Activated CD4-positive, alpha-beta memory T cell treated with anti-CD3 and anti-CD28 coated beads for 36 hours (primary cell): ENCODE measurements at places on chromosomes 2 and 18. TPM values are rescaled to one million over a fixed set of nuclear protein-coding genes. Genes with fewer than 3 reads are reported as not detected.

- H3K4me3 ChIP-seq, result no peak overlapping the region
- no peaks in the 10 kb centered on the region for H3K4me1 ChIP-seq
These were observed 7.2 kb downstream of the ALKAL2 start for GRCh38 chr2:280650-281110.

TMEM169 gene
- 2.0 TPM for total RNA-seq

DNA sequence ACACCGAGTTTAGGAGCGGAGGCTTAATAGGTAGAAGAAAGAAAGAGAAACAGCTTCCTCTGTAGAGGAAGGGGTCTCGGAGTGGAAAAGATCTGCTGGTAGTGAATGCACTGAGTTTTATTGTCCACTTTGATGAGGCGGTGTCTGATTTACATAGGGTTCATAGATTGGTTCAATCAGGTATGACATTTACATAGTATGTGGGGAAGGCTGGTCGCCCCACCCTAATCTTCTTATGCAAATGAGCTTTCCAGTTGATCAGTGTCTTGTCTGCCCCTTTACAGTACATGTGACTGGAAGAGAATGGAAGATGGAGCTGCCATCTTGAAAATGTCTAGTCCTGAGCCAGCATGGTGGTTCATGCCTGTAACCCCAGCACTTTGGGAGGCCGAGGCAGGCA lies 19.9 kb upstream of the CNOT11 start:
- no peak for DNase-seq
- peaks cover 3% of the 10 kb centered on the region for H3K36me3 ChIP-seq
- no peaks in the 10 kb centered on the region for H3K27me3 ChIP-seq
- no peaks in the 10 kb centered on the region for H3K4me1 ChIP-seq
- H3K4me3 ChIP-seq, result no peak overlapping the region
- H3K27ac ChIP-seq, result no peak overlapping the region

GRCh38 chr2:119249311-119249710 lies 25.7 kb downstream of the STEAP3 start:
- H3K27ac ChIP-seq, result no peak overlapping the region
- no peaks in the 10 kb centered on the region for H3K36me3 ChIP-seq
- no peak for DNase-seq
- no peaks in the 10 kb centered on the region for H3K4me1 ChIP-seq
- H3K27me3 ChIP-seq, result peaks cover 3% of the 10 kb centered on the region

DNA sequence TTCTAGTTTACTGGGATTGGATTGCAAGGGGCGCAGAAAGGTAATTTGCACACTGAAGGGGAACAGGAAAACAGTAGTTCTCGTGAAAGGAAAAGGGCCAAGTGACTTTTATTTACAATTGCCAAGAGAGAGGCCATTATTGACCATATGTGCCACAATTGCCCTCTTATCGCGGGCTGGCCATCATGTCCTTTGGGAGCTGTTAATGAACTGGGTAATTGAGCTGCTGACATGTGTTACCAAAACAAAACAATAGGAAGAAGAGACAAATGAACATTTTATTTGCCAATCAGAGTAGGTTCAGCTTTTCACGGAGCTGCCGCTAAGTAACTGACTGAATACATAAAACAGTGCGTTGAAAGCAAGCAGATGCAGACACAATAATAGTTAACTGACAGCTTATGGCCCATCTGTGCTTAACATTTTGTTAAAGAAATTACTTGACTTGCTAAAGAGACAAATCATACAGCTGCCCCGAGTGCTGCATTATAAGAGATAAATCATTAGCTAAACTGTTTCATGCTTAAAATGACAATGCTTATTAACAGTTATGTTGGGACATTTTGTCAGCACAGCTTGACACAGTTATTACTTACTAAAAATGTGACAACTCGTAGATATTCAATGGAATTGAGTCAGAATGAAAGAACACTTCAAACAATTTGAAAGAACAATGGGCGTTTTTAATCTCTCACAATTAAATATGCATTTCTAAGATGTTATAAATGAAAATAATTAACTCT lies 57.5 kb downstream of the PAX3 start:
- H3K36me3 ChIP-seq, result no peaks in the 10 kb centered on the region
- H3K27ac ChIP-seq, result no peak overlapping the region
- peaks cover 4% of the 10 kb centered on the region for H3K4me1 ChIP-seq
- no peak overlapping the region for H3K4me3 ChIP-seq
- DNase-seq, result no peak

DNA sequence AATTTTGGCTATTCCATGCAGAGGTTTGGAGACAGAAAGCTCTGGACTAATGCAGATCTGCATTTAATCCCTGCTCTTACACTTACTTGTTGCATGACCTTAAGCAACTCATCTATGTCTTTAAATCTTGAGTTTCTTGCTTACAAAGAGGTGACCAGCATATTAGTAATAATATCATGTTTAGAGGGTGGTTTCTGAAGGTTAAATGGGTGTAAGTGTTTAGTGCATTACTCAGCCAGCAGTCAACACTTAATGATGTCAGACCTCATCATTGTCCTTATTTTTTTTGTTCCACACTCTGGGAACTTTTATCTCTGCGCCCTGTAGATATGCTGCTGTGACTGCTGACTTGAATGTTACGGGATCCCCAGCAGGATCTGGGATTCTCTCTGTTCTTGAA lies 1.7 kb downstream of the IL1RL1 start:
- DNase-seq, result no peak
- H3K4me1 ChIP-seq, result no peaks in the 10 kb centered on the region
- no peak overlapping the region for H3K27ac ChIP-seq
- no peaks in the 10 kb centered on the region for H3K27me3 ChIP-seq
- no peaks in the 10 kb centered on the region for H3K36me3 ChIP-seq

DNA sequence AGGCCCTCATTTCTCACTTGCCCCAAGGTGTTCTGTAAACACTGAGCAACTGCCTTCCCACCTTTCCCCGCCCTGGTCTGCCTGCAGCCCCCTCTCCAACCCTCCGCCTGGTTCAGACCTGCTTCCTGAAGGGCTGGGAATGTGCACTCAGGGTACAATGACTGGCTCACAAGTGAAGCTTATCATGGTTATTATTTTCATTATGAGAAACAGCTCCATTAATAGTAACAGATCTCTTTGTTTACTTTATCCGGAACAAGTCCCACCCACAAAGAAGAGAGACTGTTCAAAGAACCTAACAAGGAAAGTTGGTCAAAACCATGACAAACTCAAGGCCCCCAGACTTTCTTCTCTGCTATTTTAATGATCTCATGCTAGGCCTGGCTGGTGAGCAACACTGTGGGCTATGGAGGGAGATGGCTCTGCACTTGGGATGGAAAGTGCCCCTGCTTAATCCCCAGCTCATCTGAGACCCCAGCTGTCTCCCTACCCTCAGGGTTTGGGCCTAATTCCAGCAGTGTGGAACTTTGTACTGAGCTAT lies 36.7 kb downstream of the ARHGAP25 start:
- H3K36me3 ChIP-seq, result peaks cover 26% of the 10 kb centered on the region
- no peak for DNase-seq
- H3K27me3 ChIP-seq, result no peaks in the 10 kb centered on the region
- peak overlapping the region; percentile 87 for H3K27ac ChIP-seq

HAAO gene
- total RNA-seq, result 0.17 TPM

ST8SIA3 gene
- not detected for total RNA-seq

- H3K27ac ChIP-seq, result no peak overlapping the region
- no peak overlapping the region for H3K4me3 ChIP-seq
- H3K4me1 ChIP-seq, result peaks cover 23% of the 10 kb centered on the region
- DNase-seq, result no peak
- H3K27me3 ChIP-seq, result no peaks in the 10 kb centered on the region
These were observed 45.5 kb upstream of the TNFRSF11A start for GRCh38 chr18:62279561-62279960.

CAPN14 gene
- 0.39 TPM for total RNA-seq

- H3K36me3 ChIP-seq, result peaks cover 9% of the 10 kb centered on the region
- H3K27me3 ChIP-seq, result no peaks in the 10 kb centered on the region
- no peak for DNase-seq
- H3K4me3 ChIP-seq, result no peak overlapping the region
- H3K27ac ChIP-seq, result no peak overlapping the region
These were observed 57.5 kb upstream of the TGIF1 start for GRCh38 chr18:3392467-3392855.
